RKO (cell line): ENCODE measurements at places on chromosomes 7 and 10.

GRCh38 chr7:39733881-39734632, 110.7 kb downstream of the RALA start:
- peak; percentile 60 for DNase-seq

GRCh38 chr7:138886501-138886917, 88.5 kb upstream of the ATP6V0A4 start:
- peak; percentile 89 for DNase-seq

GRCh38 chr7:133044722-133045473, 37.0 kb downstream of the CHCHD3 start:
- no peak for DNase-seq

DNA sequence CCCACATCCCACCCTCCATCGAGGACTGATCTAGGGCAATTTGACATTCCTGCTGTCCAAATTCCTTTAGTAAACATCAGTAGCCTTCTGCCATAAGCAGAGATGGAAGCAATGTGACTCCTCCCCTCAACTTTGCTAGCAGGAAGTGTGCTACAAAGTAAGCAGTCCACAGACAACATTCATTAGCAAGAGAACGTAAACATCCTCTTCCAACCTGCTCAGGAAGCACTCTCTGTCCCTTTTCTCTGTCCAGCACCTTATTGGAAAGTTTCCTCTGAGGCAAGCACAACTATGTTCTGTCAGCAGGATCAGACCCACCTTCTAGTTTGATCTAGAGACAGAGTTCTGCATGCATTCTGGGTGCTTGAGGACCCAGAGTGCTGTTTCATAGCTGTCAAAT, 48.1 kb upstream of the LRGUK start:
- DNase-seq = no peak

GRCh38 chr10:126684171-126684745, 13.8 kb upstream of the C10orf90 start:
- no peak for DNase-seq

DNA sequence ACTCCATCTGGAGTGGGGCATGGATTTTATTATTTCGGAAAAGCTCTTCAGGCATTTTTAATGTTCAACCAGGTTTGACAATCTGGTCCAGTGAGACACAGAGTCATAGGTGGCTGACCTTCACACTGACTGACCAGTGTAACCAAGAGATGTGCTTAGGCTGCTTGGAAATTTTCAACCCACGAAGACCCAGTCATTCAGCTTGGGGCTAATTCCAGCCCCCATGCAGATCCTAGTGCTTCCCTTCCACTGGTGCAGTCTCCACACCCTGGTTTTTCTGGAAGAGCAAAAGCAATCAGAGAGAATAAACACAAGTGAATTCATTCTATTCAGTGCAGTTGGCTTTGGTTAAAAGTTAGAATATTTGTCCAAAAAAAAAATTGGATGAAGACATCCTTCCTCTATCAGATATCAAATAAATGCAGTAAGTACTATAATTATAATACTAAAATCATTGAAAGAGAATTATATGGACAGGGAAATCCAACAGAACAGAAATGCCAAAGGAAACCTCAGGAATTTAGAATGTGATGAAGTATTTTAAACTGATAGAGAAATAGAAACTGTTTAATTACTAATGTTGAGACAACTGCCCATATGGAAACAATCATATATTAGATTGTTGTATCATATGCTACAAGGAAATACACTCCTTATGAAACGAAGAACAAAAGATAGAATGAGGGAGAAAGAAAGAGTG, 178.0 kb downstream of the NPSR1 start:
- no peak for DNase-seq

DNA sequence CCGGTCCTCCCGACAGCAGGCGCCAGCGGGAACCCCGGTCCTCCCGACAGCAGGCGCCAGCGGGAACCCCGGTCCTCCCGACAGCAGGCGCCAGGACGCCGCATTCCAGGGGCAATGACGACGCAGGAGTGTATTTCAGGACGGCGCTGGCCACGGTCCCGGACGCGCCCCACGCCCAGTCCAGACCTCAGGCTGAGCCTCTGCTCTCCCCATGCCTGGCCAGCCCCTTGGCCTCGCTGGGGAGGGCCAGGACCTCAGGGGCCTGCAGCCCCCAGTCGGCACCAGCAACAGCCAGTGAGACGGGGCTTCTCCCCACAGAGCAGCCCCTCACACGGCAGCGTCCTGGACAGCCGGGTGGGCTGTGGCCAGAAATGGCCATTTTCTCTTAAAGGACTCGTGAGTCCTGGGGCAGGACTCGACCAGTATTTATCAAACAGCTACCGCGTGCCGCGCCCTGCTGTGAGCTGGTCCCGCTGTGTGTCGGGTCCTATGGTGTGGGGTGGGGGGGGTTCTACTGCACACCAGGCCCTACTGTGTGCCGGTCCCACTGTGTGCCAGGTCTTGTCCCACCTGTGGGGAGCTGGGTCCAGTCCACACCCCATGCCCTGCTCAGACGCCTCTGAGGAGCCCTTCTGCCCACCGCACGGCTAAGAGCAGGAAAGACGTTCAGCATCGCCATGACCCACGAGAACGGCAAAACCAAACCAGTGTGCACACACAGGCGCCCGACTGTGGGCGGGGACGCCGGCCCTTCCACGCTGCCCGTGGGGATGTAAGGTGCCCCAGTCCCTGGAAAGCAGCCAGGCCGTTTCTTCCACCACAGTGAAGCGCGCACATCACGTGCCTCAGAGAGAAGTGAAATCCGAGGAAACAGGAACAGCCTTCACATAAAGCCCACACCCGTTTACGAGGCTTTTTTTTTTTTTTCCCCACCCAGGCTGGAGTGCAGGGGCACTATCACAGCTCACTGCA, 33.3 kb downstream of the GET4 start:
- no peak for DNase-seq

- DNase-seq = peak; percentile 64
Measured at GRCh38 chr10:86711513-86712316, 43.4 kb downstream of the LDB3 start.

DNA sequence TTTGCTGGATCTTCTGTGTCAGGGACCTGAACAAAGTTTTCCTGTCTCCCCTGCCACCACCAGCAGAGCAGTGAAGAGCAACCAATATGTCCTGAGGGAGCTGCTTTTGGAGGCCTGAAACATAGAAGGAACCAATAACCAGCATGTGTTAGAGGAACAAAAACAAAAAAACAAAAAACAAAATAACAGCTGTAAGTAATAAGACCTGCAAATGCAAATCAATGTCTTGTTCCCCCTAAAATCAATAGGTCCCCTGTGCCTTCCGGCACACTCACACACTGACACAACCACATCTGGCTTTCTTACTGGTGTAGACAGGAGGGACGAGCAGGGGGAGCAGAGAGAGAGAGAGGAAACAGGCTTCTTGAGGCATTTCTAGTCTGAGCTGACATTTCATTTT, 94.1 kb downstream of the NRG3 start:
- DNase-seq = no peak

- peak; percentile 53 for DNase-seq
Measured at GRCh38 chr7:6636741-6637543, at the start of gene ZNF316. Gene ZNF316, plus strand, starts transcription at chr7:6637318. Its CDS starts 5,092 bp downstream, at chr7:6642410.

GRCh38 chr7:142800699-142801260, 30.0 kb downstream of the PRSS2 start:
- DNase-seq = no peak

DNA sequence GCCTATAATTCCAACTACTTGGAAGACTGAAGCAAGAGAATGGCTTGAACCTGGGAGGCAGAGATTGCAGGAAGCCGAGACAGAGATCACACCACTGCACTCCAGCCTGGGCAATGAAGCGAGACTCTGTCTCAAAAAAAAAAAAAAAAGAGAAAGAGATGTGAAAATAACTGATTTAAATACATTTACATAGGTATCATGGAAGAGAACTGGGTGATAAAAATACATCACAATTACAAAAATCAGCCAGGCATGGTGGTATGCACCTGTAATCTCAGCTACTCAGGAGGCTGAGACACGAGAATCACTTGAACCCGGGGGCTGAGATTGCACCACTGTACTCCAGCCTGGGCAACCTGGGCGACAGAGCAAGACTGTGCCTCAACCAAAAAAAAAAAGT, 19.8 kb downstream of the NANOS1 start:
- DNase-seq = no peak

DNA sequence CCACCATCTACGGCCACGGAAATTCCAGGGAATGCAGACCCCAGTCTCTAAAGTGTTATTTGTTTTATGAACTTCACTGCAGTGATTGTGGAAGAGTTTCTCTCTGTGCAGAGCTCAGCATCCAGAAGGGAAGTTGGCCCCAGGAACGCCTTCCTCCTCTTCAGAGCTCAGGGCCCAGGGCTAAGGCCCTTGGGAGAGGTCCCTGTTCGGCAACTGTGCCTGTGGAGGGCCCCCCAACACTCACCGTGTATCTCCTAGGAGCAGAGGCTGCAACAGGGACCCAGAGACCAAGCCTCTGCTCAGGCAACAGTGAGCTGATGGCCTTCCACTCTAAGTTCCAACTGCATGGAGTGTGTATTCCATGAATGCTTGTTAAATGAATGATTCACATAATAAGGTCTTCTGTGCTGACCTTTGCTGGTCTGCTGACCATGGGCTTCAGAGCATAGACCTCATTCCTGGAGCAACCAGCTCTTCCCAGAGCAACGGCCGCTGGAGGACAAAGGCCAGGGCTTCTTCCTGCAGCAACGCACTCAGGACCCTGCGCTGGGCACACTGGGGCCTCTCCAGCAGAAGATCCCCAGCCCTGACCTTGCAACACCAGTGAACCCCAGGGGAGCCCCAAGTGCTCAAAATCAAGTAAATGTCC, 7.7 kb downstream of the DIP2C start:
- DNase-seq = no peak

DNA sequence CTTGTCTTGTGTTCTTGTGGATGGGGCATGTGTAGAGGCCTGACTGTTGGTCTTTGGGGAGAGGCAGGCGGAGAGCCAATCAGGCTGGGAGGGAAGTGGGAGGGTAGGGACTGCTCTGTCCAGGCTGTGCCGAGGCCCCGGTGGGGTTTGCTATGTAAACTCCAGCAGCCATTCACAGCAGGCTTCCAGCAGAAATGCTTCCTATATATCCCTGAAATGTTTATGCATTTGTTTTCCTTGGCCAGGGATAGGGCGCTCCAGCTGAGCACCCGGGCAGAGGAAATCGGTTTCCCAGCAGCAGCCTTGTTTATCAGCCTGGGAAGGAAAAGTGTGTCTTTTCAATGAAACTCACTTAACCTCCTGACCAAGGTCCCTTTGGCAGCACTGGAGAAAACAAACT, 18.3 kb upstream of the AQP1 start:
- DNase-seq = no peak

DNA sequence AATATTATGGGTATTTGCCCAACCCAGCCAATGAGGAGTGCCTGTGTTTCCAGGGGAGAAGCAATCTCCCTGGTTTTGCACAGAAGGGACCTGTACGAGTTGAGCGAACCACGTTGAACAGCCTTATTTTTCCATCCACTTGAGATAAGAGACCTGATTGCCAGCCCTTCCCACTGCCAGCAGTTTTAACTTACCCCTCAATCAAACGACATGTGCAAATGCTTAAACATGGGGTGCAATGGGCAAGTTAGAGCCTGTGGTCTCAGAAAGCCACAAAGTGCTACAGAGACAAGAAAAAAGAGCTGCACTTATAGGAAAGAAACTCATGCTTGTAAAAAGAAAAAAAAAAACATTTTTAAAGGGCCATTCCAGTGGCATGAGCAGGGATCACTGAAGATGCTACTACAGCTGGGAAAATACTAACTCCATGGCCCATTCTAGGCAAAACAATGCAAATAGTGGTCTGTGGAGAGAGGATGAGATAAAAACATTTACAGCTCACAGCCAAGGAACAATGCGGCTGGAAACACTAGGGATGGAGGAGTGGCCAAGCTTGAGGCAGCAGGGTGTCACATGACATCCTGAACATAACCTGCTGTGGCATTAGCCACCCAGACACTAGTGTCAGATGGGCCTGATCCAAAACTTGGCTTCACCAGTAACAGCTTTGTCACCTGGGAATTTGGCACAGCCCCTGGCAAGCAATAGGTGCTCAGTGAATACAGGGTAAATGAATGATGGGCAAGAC, 162.8 kb downstream of the ELMO1 start:
- DNase-seq = no peak

DNA sequence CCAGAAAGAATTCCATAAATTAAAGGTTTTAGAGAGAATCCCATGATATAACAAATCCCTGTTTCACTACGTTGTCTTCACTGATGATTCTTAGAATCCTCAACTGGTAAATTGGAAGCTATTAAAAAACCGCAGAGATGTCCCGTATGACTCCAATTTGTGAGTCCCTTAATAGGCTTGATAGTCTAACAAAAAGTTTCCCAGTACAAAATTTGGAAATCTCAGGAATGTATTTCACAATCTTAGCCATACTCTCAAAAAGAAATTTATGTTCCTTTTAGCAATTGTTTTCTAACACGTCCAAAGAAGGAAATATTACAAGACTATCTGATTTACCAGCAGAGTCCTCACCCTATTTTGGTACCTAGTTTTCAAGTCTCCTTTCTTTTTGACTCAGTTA, 2.5 kb downstream of the TES start:
- no peak for DNase-seq

- DNase-seq = no peak
Measured at GRCh38 chr7:38542156-38542555, 89.0 kb downstream of the AMPH start.

- no peak for DNase-seq
Measured at GRCh38 chr7:80591654-80592053, 46.8 kb upstream of the CD36 start.

GRCh38 chr7:598899-599298, 79.3 kb upstream of the PDGFA start:
- no peak for DNase-seq

- no peak for DNase-seq
Measured at GRCh38 chr7:12378389-12378788, 25.3 kb downstream of the VWDE start.
